Fibroblast of gingiva (primary cell): ENCODE measurements at places on chromosomes 4 and X.
A peak's percentile ranks its signal among the peaks of the same experiment; 100 is the strongest.

- peak; percentile 1 for DNase-seq
Measured at GRCh38 chrX:45295259-45295986, 94.7 kb upstream of the DIPK2B start.

DNA sequence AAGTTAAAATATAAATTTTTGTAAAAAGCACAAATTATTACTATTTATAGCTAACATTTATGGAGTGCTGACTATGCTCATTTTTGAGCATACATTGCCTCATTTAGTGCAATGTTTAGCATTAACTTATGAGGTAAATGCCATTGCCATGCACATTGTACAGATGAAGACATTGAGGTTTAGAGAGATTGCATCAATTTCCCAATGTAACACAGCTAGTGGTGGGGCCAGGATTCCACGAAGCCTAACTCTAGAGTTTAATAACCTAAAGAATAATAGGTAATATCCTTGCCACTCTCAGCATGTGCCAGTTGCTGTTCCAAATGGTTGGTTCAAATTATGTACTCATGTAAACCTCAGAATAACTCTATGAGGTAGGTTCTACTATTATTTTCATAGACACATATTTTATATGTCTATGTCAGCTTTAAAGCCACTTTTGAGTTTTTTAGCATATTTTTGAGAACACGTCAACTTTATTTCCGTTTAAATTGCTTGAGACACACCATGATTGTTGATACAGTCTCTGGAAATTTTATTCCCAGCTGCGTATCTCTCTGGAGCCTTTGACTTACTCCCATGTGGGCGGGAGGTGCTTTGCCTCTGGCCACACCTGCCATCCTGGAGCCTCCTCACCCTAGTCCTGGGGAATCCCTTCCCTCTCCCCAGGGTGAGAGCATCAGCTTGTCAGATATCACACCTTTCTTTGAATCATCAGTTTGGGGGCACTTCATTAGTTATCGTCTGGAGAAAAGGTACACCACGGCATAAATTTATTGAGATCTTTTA lies 10.8 kb upstream of the ADH1A start:
- DNase-seq, result peak; percentile 91

DNA sequence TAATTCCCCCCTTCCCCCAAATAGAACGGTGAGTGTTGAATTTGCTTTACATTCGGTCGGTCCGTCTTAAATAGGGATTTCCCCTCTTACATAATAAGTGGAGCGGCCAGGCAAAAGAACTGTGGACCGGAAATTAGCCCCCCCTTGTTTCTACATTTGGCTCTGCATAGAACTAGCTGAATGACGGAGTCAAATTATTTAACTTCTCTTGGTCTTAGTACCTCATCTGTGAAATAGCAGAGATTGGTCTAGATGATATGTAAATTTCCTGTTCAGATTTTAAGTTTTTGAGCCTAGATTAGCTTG lies 1.3 kb downstream of the SPATA18 start:
- DNase-seq, result peak; percentile 7

- no peak for DNase-seq
Measured at GRCh38 chrX:118250445-118250844, 95.5 kb upstream of the WDR44 start.

DNA sequence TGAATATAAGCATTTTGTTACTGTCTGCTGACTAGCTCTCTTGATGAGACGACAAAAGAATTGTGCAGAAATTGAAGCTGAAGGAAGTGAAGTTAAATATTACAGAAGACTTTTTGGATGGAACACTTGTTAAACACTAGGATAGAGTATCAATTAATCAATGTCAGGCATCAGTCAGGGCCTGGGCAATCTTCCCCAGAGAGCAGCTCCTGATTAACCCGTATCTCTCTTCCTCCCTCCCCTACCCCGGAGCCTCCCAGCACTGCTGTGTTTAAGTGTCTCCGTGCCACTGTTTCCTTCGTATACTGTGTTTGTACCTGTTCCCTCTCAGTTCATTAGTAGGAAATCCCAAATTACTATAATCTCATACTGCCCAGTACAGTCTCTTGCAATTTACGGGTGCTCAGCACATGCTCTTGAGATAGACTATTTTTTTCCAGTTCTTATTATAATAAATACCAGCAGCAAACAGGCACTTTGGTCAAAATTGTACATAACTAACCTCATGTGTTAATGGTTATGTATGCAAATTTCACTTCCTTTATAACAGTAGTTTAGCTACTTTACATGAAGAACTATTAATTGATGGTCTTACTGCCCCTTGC lies 765.7 kb upstream of the FTHL17 start:
- DNase-seq, result no peak

- DNase-seq, result peak; percentile 20
Measured at GRCh38 chrX:44227991-44228390, 115.5 kb downstream of the EFHC2 start.

- DNase-seq, result no peak
Measured at GRCh38 chr4:26955241-26955640, 94.6 kb downstream of the STIM2 start.

DNA sequence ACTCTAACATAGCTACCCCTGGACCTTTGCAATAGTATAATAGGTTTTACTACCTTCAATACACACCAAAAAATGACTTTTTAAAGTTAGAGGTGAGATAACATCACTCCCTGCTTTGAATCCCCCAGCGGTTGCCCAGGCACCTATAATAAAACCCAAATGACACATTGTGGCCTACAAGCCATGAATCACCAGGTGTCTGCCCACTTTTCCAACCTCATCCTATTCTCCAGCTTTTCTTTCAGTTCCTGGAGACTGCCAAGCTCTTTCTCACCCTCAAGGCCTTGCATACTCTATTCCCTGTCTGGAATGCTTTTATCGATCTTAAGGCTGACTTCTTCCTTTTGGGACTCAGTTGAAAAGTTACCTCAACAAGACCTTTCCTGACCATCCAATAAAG lies 16.4 kb upstream of the PRSS48 start:
- DNase-seq, result no peak
